ENCODE measurements at places on chromosomes 16 and 17. TPM values are rescaled to one million over a fixed set of nuclear protein-coding genes. Genes with fewer than 3 reads are reported as not detected.

BEAN1 gene
- total RNA-seq: not detected

GRCh38 chr16:31132303-31132979, 3.1 kb downstream of the PRSS8 start:
- DNase-seq: no peak

GRCh38 chr17:51443646-51444045, 183.3 kb downstream of the UTP18 start:
- DNase-seq: no peak

DNA sequence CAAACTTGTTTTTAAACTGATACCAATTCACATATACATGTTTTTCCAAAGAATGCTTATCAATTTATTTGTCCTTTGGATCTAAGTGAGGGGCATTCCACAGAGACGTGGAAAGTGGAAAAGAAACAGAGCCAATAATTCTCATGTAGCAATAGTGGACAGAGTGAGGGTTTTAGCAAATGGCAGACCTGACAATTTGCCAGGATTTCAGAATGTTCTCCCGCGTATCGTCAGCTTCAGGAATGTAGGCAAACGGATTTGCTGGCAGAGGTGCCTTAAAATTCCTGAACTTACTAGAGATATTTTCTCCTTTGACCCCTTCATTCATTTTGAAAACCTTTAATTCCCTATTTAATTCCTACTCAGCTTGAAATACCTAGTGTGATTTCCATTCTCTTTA, 193.4 kb upstream of the CPHXL start:
- no peak for DNase-seq

ITGAL gene
- total RNA-seq: 292 TPM

- no peak for DNase-seq
Observed at GRCh38 chr16:61581417-61582046, 454.7 kb downstream of the CDH8 start.

- DNase-seq: no peak
Observed at GRCh38 chr17:79706931-79707850, 23.6 kb upstream of the ENPP7 start.
